Epithelial cell of proximal tubule (primary cell): ENCODE measurements at places on chromosomes 3 and 15. TPM values are rescaled to one million over a fixed set of nuclear protein-coding genes. Genes with fewer than 3 reads are reported as not detected.
A peak's percentile ranks its signal among the peaks of the same experiment; 100 is the strongest.

P2RY1 gene
- 0.06 and 0.51 TPM in 2 replicates for total RNA-seq

NCK1 gene
- total RNA-seq: 11.4 and 25.2 TPM in 2 replicates

RETNLB gene
- total RNA-seq: not detected in 2 replicates

TNFSF10 gene
- total RNA-seq: 26.3 and 36.2 TPM in 2 replicates

IL17RB gene
- 1.7 and 2.5 TPM in 2 replicates for total RNA-seq

MYLK gene
- total RNA-seq: 81.4 TPM in 2 replicates

LRRFIP2 gene
- total RNA-seq: 36.8 and 69.6 TPM in 2 replicates

PLAAT1 gene
- 2.1 and 4.8 TPM in 2 replicates for total RNA-seq

LARP6 gene
- 28.8 and 34.8 TPM in 2 replicates for total RNA-seq

MRPS11 gene
- total RNA-seq: 32.3 and 48.6 TPM in 2 replicates

P2RY12 gene
- total RNA-seq: not detected in 2 replicates

CHDH gene
- 4.5 and 9.2 TPM in 2 replicates for total RNA-seq

GRCh38 chr15:31272558-31273257 is 53.9 kb upstream of the KLF13 start:
- no peak for DNase-seq

DNA sequence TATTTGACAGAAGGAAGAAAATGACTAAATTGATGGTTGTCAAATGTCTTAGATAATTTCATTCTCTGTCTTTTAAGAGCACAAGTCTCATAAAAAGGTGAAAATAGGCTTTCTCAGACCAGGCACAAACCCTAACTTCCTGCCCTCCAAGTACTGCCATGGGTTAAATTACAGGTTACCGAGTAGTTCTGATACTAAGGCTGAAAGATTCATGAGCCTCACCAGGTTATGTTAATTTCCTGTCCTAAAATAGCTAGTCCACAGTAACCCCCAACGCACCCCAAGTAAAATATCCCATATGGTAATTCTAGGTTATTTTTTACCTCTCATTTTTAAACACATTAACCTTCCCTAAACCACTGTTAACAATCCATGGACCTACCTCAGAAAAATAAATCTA is 42.0 kb downstream of the GSK3B start:
- no peak for DNase-seq

DNA sequence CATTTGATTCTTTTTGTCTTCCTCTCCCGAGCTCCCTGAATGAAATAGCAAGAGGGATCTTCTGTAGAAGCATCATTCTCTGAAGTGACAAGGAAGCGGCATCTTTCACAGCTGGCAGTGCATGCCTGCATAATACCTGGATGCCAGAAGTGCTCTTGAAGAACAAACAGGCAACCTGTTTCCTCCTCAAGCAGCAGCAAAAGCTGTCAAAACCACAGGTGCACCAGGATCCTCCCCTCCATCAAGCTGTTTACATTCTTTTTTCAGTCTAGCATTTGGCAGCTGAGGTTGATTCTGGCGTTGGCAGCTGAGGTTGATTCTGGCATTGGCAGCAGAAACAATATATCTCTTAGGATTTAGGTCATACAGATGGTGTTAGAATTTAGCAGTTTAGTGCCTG is 979.0 kb downstream of the TUSC7 start:
- no peak for DNase-seq

- DNase-seq: no peak
These were observed 110.0 kb downstream of the OPA1 start for GRCh38 chr3:193702967-193703366.

DNA sequence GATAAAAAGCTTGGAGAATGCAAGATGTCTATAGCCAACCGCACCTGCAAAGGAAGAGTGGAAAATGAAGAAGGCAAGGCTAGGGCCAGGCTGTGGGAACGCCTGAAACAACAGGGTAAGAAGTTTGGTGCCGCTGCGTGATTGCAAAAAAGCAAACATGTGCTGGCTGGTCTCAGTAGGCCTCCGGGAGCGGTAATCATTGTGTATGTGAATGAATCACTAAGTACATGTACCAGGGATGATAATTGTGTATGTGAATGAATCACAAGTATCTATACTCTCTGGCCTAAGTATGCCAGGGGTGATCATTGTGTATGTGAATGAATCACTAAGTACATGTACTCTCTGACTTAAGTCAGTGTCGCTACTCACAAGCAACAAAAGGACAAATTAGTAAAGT is 40.3 kb upstream of the PARL start:
- DNase-seq: no peak

- DNase-seq: no peak
These were observed 4.7 kb downstream of the ARL13B start for GRCh38 chr3:93984618-93985017.

DNA sequence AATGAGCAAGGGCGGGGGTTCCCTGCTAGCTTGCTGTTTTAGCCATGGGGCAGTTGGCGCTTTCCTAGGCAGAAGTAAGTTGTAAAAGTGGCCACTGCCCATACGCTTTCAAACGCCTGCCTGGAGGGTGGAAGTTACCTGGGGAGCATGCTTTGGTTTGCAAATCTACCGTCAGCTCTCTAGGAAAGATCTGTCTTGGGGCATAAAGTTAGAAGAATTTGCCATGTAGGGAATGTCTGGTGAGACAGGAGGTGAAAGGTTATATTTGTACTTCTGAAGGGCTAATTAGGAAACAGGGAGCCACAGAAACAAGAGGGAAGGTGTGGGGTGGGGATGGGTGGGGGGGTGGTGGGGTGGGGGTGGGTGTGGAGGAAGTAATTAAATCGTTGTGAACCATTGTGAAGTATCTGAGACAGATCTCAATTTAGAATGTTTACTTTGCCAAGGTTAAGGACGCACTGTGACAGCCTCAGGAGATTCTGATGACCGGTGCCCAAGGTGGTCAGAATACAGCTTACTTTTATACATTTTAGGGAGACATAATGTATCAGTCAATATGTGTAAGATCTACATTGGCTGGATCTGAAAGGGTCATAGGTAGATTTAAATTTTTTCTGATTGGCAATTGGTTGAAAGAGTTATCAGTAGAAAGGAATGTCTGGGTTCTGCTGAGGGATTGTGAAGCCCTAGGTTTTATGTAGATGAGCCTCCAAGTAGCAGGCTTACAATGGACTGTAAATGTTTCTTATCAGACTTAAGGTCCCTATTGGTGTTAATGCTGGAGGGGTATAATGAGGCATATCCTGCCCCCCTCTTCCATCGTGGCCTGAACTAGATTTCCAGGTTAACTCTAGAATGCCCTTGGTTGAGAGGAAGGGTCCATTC is 62.0 kb upstream of the GCNT3 start:
- no peak for DNase-seq

GRCh38 chr3:17806201-17806600 is 63.8 kb upstream of the TBC1D5 start:
- DNase-seq: no peak

DNA sequence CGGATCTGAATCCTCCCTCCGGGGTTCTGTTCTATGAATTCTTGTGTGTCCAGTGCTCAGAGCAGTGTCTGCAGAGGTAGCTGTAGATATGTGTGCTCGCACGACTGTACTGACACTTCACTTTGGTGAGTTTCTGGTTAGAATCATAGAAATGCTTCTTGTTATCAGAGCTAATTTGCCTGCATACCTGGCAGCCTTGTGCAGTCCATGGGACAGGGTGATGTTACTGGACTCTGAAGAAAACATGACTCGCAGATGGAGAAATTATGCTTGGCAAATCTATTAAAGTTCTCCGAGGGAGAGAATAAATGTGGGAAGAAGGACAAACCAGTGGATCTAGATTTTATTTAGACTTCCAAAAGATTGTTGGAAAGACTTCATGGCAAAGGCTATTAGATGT is 12.2 kb downstream of the CGNL1 start:
- no peak for DNase-seq

- no peak for DNase-seq
These were observed 189.5 kb upstream of the DNAJC19 start for GRCh38 chr3:181178991-181179390.

- no peak for DNase-seq
These were observed 14.2 kb downstream of the FSTL1 start for GRCh38 chr3:120436523-120437050.

DNA sequence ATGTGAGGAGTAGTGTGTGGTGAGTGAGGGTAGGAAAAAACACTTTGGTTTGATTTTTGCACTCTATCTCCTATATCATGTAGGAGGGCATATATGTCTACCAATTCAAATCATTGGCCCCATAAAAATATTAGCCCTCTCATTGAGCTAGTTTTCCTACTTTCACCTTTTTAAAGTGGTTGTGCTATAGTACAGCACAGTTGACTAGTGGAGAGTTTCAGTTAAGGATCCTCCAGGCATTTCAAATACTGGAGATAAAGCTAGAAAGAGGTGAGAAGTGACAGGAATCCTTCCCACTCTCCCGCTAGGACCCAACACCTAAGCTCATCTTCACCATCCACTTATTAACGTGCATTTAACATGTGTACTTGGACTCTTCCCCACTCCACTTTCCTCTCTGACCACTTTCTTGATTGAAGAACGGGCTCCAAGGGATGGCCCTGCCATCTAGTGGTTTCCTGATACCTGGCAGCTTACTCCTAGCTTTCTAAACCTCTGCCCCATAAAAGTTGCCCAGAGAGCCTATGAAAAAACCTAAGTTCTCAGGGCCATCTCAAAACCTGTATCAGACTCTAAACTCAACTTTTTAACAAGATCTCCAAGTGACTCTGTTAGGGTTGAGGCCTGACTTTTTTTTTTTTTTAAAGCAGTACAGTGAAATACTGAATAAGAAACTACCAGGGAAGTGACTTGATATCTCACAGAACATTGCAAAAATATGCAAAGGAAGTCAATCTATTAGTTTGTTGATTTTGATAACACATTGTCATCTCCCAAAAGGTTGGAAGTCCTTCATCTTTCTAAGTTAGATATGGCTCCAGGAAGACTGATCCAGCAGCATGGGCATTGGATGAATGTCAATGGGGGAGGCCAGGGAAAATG is 17.9 kb downstream of the IL12A start:
- no peak for DNase-seq

- DNase-seq: no peak
These were observed 50.0 kb downstream of the RLBP1 start for GRCh38 chr15:89171136-89172072.

DNA sequence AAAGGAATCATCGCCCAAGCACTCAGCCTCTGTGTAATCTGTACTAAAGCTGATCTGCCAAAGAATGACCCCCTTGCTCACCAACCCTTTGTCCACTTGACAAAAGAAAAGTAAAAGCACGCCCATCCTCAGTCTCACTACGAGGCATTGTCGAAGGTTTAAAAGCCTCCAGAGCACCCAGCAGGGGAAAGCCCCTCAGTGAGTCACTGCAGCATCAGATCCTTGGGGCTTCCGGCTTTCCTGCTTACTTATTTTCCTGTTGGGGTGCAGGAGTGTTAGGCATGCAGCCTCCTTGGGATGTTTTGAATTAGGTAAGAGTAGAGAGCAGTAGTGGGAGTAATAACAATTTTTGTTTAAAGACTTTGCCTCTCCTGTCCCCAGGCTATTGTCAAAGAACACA is 216.1 kb downstream of the MTHFS start:
- DNase-seq: peak; percentile 43

DNA sequence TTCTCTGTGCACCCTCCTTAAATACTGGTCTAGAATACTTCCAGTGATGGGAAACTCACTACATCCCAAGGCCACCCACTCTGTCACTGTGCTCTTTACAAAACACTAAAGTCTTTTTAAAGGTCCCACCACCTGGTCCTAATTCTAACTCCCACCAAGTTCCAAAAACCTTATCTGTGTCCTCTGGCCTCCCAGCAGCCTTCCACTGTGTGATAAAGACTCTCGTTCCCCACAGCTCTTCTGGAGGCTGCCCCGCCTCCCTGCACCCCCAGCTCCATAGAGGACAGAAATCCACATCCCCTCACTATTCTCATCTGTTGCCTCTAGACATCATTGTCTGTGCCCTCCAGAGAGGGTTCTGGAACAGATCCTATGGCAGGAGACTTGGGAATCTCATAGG is 276.4 kb downstream of the FAM43A start:
- no peak for DNase-seq

- no peak for DNase-seq
These were observed 290.6 kb downstream of the SATB1 start for GRCh38 chr3:18134386-18135059.

DNA sequence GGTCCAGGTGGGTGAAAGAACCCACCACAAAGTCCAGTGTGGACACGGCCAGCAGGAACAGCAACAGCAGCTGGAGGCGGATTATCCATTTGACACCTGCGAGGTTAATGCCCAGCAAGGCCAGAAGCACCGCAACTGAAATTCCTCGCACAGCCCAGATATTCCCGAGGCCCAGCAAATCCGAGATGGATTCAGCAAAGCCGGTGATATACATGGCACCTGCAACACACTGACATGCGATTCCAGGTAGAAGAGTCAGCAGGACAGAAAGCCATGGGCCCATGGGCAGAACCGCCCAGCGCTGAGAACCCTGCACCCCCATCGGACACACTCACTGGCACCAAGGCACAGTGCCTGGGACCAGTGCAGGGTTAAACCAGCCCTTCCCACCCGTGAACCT is 34.8 kb downstream of the SLC12A8 start:
- DNase-seq: no peak

DNA sequence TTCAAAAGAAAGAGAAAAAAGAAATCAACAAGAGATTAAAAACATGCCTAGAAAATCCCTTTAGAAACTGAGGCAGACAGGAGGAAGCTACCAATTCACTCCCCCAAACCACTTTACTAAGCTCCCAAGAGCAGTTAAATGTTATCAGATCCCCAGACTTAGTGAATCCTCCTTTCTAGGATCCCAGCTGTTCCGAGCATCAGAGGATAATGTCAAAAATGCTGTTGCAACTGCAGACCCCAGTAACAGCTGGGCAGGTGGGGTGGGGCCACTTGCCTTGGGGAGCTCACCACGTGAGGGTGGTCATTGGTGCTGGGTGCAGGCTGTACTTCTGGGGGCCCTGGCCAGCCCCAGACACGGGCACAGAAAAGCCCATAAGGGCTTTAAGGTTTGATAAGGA is 9.1 kb downstream of the POMGNT2 start:
- DNase-seq: no peak

- DNase-seq: no peak
These were observed 29.0 kb downstream of the TTBK2 start for GRCh38 chr15:42891569-42891968.

GRCh38 chr15:88714782-88715372 is 76.1 kb downstream of the ISG20 start:
- DNase-seq: no peak

DNA sequence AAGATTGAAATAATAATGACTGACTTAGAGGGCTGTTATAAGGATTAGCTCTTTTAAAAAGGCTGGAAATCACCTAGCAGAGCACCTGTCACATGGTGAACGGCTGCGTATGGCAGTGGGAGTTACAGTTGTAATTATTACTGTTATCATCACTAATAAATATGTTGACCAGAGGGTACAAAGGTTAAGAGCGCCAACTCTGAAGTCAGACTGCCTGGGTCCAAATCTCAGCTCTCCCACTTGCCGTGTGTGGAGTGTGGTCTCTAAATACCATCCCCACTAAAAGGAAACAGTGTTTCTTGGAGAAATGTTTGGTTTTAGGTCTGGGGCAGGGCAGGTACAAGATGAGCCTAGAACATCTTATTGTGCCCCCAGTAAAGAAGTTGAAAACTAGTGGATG is 6.0 kb upstream of the RAD18 start:
- no peak for DNase-seq

DNA sequence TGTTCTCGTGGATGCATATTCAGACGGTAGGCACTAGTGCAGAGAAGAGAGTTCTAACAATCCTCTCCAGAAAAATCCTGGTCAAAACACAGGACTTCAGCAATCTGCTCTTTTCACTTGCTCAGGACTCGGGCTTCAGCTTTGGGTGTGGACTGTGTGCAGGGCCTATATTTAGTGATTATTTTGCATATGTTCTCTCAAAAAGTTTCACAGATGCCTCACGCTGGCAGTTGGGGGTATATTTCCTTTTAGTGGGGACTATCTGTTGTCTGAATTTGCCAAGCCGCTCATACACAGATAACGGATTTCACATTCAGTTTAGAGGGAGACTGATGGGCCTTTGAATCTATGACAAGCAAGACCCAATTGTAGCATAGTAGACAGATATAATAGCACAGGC is 54.4 kb upstream of the LRRN1 start:
- no peak for DNase-seq
